ENCODE measurements at places on chromosomes 2 and 18.

DNA sequence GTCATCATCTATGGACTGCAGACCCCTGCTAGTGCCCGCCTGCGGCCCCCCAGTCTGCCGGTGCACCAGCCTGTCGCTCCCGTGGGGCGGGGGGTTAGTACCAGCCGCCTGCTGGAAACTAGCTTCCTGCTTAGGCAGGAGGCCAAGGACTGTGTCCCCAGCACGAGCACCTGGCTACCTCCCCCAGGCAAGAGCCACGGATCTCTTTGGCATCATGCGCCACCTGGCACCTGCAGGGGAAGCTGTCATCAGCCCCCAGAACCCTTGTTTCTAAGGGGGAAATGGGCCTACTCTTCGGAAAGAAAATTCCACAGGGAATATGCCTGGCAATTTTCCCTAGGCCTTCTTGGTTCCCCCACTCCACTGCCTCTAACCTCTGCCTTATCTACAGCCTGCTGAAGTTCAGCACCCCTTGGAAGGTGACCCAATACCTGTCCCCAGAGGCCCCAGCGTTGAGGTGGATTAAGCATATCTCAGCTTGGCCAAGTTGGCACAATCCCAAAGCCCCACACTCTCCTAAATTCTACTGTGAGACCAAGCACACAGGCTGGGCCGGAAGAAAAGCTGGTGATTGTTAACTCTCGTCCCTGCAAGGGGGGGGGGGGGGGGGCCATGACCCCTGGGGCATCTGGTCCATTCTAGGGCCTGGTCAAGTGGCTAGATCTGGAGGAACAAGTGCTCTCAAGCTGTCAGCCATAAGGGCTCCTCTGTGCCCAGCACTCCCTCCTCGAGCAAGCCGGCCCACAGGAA, 62.0 kb upstream of the POMC start:
- no peak for DNase-seq

DNA sequence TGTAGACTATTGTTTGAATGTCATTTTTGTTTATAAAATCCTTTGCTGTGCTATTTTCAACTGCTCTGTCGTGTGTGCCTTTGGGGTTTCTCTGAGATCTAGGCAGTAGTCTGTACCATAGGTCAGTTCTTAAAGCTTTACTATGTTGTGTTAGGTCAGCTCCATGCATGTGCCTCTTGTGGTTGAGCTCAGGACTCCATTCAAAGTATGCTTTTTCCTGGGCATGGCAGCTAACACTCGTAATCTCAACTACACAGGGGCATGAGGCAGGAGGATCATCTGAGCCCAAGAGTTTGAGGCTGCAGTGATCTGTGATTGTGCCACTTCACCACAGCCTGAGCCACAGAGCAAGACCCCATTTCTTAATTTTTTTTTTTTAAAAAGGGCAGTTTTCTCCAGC, 174.4 kb upstream of the SPHKAP start:
- no peak for DNase-seq

GRCh38 chr2:126761981-126762878, 106.3 kb downstream of the GYPC start:
- no peak for DNase-seq

GRCh38 chr18:25557011-25557410, 205.0 kb upstream of the ZNF521 start:
- no peak for DNase-seq

- no peak for DNase-seq
These were observed 84.5 kb upstream of the SLC1A4 start for GRCh38 chr2:64904413-64905329.

GRCh38 chr18:10077986-10078385, 164.2 kb downstream of the VAPA start:
- no peak for DNase-seq

- no peak for DNase-seq
These were observed 239.5 kb downstream of the MYCN start for GRCh38 chr2:16179701-16180416.

DNA sequence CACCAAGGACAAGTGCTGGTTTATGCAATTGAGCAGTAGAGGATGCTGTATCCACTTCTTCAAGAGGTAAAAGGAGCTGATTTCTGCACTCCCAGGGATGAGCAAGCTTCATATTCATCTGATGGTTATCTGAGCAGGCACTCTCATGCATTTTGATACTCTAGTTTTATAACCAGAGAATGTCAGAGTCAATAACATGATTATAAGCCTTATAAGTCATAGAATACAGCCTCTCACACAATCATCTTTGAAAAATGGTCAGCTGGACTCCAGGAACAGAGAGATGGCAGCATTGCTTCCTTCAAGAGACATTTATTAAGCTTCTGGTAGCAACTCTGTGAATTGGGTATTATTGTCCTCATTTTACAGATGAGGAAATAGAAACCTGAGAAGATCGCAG, 167.1 kb downstream of the SLC8A1 start:
- DNase-seq: no peak

- no peak for DNase-seq
These were observed 270.4 kb downstream of the TWIST2 start for GRCh38 chr2:239118264-239118663.

DNA sequence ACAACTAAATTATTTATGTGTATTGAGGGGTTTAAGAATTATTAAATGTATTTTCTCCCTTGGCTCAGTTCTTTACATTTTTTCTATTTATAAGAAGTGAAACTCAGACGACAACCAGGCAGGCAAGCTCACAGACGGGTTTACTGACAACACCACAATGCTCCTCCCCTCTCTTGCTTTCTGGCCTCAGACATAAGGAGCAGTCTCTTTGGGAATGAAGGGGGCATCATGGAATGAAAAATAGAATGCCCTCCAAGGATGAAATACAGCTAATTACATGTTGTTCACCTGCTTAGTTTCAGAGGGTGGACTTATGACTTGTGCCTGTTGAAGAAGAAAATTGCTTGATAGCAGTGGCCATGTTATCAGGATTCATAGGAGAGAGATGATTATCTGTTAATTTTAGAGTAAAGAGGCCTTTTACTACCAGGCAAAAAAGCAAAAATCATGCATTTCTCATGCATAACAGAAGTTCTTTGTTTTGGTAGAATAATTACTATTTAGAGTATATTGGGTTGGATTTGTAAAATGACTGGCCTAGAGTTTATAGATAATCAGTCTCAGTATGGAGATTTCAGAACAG, 172.1 kb upstream of the LRRTM1 start:
- no peak for DNase-seq

GRCh38 chr2:72143441-72144273, 4.0 kb downstream of the CYP26B1 start:
- DNase-seq: no peak

DNA sequence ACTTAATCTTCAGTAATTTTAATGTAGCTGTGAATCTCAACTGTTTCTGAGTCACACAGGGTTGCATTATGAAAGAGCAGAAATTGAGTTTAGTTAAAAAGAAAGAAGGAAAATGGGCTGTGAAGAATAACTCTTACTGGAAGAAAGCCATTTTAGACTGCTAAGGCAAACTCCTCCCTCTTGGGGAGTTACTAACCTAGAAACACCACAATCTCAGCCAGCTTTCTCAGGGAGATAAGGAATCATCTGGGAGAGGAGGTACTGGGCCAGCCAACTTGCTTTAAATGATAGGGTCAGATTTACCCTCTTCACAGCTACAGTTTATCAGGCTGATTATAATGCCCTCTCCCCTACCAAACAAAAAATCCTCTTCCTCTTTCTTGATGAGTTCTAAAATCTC, 119.5 kb downstream of the CCDC148 start:
- no peak for DNase-seq

DNA sequence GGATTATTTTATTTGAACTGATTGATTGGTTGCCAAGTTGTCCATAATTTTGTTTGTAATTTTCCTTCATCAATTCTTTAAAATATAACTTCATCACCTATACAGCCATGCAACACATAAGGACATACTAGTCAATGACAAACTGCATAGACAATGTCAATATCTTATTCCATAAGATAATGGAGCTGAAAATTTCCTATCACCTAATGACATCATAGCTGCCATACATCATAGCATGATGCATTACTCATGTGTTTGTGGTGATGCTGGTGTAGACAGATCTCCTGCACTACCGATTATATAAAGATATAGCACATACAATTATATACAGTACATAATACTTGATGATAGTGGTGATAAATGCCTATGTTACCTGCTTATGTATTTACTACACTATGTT, 369.8 kb upstream of the NT5C1B start:
- DNase-seq: no peak

DNA sequence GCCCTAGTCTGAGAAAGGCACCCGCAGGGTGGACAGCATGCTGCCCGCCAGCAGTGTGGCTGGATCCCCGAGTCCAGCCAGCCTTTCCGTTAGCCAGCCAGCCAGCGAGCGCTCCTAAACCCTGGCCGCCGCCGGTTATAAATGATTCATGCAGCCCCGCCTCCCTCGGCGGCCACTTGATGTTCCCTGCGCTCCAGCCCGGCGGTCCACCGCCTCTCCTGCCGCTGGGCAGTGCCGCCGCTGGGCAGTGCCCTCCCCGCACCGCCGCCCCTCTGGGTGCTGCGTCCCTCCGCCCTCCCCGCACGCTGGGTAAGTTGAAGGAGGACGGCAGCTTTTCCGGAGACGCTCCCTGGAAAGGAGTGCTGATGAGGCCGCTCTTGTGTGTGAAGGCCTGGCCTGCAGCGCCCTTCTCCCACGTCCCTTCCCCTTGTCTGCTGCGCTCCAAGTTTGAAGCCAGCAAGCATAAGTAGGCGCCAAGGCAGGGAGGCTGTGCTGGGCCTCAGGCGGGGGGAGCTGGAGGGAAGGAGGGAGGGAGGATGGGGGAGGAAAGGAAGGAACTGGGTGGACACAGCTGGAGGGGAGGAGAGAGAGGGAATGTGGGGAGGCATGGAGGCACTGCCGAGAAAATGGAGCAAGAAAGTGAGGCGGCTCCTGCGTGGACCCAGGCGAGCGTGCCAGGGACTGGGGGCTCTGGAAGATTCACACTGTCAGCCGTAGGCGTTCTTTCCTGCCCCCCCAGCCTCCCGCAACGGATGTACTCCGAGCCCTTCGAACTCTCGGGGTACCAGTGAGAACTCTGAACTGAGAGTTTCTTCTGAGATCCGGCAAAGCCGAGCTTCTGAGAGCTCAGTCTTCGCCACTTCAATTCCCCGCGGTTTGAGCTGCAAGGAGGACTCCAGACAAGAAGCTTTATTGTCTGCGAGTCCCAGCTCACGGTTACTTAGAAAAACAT, 131.9 kb downstream of the GLI2 start:
- DNase-seq: no peak

- no peak for DNase-seq
These were observed 555.2 kb downstream of the CNTNAP5 start for GRCh38 chr2:124580263-124580662.

- DNase-seq: no peak
These were observed 118.2 kb upstream of the IL1R2 start for GRCh38 chr2:101873543-101873942.

All from stimulated activated CD4-positive, alpha-beta T cell treated with anti-CD3 and anti-CD28 coated beads, Interleukin-12 subunit alpha, Interleukin-12 subunit beta, amount 100 ng/mL, for 24 hours (primary cell).